Activated T-helper 1 cell treated with Interleukin-2 at 50 U/mL for 16 hours (primary cell): ENCODE measurements at places on chromosomes 1 and 21.

- DNase-seq = no peak
These were observed 273.0 kb downstream of the PAPPA2 start for GRCh38 chr1:176736015-176736414.

GRCh38 chr1:229710746-229711145 lies 84.7 kb downstream of the URB2 start:
- DNase-seq = no peak

DNA sequence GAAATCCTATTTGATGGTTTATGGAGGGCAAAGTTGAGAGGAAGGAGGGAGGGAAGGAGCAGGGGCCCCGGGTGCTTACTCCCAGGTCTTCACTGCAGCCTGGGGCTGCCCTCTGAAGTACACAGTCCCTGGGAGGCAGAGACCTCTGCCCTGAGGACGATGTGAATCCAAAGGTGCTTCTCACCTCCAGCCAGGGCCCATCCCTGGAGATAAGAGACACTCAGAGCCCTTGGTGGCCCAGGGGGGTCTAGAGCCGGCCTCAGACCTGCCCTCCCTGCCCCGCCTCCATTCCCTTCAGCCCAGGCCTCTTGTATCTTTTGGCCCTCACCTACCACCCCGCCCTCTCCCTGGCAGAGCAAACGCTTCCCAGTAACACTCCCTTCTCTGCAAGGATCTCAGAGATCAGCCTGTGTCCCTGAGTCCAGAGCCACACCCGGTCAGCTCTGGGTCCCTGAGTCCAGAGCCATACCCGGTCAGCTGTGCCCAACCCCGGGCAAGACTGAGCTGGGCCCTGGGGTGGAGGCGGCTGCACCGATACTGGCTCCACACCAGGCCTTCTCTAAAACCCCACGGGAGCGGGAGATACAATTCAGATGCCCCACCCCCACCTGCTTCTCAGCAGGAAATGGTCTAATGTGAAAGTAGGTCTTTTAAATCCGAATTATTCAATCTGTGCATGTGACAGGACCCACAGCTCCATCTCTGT lies 3.6 kb upstream of the GNB1 start:
- DNase-seq = no peak

DNA sequence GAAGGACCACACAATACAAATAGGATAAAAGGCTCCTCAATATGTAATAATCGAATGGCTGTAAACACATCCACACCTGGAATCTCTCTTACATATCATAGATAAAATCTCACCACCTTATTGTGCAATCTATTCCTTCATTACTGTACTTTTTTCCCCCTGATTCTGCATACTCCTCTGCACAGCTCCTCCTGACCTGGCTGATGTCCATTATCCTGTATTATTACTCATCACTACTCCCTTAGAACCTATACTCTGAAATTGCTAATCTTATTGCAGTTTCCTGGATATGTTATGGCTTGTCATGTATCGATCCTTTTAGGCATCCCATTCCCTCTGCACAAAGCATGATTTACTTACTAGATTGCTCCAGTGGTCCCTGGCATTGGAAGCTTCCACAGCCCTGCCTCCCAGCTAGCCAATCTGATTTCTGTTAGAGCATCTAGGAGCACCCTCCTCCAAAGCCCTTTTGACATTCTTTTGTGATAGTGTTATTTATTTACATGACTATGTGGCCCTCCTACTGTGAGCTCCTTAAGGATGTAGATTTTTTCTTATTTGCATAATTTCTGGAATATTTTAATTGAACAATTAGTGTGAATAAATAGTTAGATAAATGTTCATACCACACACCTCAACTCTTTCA lies 24.2 kb upstream of the PHGDH start:
- DNase-seq = no peak

GRCh38 chr1:208071435-208072031 lies 160.6 kb upstream of the CD34 start:
- DNase-seq = no peak

DNA sequence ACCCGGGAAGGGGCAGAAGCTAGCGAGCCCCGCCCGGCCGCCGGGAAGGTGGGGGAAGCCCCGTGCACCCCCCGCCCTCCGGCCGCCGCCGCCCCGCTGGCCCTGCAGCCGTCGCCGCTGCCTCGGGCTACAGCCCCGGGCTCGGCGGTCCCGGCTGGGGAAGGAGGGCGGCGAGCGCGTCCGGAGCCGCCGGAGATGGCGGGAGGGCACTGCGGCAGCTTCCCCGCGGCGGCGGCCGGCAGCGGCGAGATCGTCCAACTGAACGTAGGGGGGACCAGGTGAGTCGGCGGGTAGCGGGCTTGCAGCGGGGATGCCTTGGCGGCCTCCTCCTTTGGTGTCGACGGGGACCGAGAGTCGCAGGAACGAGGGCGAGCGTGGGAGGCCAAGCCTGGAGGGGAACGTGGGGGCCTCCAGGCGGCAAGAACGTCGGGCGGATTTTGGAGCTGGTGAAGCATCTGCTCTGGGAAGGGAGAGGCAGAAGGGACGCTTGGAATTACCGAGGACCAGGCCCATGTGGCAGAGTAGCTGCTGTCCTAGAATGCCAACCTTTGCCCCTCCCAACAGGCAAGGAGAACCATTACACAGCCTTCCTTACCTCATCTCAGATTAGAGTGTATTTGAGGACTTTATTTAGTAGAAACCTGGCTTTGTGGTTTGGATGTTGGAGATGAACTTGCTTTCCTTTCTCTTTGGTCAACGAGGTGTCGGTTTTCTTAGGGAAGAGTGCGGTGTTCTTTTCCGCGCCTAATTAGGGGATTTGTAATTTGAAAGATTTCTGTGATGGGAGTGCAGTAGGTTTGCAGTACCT lies 591 bp downstream of the KCTD3 start:
- no peak for DNase-seq
